Neural progenitor cell (in vitro differentiated cells): ENCODE measurements at places on chromosomes 12 and 14.

DNA sequence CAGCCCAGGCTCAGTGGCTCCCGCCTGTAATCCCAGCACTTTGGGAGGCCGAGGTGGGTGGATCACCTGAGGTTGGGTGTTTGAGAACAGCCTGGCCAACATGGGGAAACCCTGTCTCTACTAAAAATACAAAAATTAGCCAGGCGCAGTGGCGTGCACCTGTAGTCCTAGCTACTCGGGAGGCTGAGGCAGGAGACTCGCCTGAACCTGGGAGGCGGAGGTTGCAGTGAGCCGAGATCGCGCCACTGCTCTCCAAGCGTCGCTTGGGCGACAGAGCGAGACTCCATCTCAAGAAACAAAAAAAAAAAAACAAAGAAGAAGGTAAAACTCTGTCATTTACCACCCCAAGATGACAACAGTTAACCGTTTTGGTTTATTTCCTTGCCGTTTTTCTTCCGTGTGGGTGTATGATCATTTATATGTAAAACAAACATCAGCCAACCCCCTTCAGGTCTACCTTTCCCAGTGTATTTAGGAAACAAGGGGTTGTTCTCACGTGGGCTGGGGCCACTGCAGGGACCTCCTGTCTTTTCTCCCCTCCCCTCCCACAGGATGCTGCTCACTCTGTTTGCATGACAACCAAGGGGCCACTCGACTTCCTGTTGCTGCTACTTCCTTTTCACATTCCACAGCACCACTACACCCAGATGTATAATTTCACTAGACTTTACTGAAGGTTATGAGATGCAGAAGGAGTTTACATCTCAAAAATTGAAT lies 13.6 kb downstream of the TTC9 start:
- no peak for DNase-seq

DNA sequence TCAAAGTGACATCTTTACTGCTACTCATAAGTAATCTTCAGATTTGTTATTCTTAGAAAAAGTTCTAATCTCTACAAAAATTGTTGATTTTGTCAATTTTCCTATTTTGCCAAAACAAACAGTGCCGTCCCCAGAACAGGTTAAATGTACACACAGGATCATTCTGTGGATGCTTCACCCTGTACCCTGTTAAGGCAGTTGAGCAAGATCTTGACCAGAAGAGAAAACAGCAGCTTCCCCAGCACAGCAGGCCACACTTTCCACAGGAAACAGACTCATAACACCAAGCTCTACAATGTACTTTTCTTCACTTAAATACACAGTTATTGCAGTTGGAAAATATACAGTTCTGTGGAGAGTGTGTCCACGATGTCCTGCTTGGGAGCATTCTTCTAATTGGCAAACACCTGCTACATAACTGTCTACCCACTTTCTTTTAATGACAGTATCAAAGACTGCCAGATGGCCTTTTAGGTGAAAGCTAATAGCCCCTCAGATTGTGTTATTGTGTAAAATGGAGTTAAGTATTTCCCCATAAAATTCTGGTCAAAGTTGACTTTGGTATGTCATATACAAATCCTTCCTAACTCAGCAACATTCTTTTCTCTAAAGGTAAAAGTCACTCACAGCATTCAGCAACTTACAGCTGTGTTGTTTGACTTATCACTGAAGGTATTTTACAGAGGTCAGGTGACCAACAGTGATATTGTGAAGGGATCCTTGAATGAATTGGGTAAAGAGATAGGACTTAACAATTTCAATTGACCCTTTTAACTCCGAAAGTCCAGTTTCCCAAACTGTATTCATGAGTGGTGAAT lies 77.0 kb downstream of the SEC23A start:
- DNase-seq: no peak

- no peak for DNase-seq
Observed at GRCh38 chr12:83980398-83980797, 932.2 kb downstream of the SLC6A15 start.

DNA sequence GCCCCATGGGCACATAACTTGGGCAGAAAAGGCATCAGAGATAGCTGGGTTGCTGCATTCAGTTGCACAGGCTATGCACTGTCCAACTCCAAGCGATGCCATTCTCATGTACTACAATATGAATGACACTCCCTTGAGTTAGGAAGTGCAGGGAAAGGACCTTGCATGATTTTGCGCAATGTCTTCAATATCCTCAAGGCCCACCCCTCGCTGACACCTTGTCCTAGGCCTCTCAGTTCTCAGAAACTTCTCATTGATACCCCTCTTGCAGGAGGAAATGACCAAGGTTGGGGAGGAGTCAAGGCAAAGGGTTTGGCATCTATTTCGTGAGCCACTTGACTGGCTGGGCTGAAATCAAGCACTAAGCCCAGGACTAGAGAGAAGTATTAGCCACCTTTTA lies 70.4 kb downstream of the ARL6IP4 start:
- no peak for DNase-seq

- DNase-seq: peak; percentile 63
Observed at GRCh38 chr12:42552822-42553221, 36.7 kb downstream of the PRICKLE1 start.

- DNase-seq: peak; percentile 36
Observed at GRCh38 chr12:78530100-78530765, 334.3 kb upstream of the SYT1 start.

DNA sequence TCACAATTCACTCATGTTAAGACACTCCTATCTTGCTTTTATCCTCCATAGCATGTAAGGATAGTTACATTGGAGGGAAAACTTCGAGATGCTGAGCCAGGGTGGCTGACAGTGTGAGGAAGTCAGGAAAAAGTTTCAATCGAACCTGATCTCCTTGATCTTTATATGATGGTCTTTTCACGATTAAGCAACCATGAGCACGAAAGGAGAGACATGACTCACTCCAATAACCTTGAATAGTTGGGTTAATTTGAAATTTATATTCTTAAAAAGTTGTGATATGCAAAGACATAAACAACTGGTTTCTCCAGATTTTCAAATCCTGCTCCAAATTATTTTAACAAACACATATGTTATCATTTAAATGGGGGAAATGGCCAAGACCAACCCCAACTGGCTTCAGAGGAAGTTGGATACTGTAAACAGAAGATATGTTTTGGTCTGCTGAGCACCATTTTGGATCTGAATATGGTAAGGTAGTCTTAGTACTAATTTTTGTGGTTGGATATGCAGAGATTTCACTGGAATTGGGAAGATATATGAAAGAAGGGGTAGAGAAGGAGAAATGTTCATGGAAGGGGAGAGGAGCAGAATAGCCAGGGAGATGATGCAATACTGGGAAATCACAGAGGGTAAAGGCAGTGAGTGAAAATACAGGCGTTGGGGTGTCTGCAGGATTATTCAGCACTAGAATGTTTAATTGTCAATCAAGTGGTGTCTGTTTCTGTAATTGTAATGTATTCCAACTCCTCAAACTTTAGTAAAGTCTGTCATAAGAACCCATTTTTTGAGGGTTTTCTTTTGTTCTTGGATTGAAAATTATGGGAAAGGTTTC lies 185.2 kb upstream of the SLC38A2 start:
- no peak for DNase-seq

GRCh38 chr12:130335517-130336392 lies 1.9 kb upstream of the PIWIL1 start:
- DNase-seq: peak; percentile 79

DNA sequence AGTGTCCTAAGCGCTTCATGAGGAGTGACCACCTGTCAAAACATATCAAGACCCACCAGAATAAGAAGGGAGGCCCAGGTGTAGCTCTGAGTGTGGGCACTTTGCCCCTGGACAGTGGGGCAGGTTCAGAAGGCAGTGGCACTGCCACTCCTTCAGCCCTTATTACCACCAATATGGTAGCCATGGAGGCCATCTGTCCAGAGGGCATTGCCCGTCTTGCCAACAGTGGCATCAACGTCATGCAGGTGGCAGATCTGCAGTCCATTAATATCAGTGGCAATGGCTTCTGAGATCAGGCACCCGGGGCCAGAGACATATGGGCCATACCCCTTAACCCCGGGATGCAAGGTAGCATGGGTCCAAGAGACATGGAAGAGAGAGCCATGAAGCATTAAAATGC lies 12.7 kb upstream of the AMHR2 start:
- DNase-seq: no peak

DNA sequence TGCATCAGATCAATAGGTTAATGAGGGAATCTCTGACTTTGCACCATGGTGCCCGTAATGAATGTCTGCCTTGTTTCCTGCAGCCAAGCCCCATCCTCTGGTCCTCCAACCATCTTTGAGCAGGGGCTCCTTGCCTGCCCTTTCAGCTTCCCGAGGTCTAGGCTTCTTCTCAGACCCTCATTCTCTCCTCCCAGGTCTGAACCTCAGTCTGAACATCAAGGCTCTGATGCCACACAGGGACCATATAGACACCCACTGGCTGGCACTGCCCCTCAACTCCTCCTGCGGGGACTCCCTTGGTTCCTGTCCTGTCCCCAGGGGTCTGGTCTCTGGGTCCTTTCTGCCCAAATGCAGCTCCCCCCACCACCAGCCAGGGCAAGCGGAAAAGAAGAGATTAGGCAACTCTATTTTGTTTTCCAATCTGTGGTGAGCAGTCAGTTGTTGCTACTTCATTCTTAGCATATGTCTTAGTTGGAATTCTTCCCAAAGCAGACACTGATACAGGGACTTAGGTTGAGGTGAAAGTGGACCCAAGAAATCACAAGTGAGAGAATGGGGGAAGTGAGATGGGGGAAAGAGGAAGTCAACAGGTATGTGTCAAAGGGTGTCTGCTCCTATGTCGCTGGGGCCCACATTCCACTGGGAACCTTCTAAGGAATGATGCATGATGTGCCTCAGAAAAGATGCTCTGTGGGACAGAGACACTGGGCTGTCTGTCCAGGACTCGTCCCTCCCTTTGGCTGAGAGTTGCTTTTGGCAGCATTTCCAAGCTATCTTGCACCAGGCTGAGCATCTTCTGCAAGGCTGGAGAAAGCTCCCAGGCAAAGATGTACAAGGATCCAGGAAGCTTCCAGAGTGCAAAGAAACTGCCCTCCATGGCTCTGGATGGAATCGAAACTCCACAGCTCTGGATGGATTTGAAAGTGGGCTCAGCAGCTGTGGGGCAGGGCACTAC lies 1096.5 kb upstream of the TMEM132C start:
- DNase-seq: no peak
